SJSA1 (cell line): ENCODE measurements at places on chromosomes 13 and 19. TPM values are rescaled to one million over a fixed set of nuclear protein-coding genes. Genes with fewer than 3 reads are reported as not detected.

C19orf81 gene
- not detected in 2 replicates for total RNA-seq

UBAC2 gene
- total RNA-seq, result 130 and 134 TPM in 2 replicates

CDC42EP5 gene
- 1.2 and 8.8 TPM in 2 replicates for total RNA-seq

CCDC169 gene
- 1.4 and 5.0 TPM in 2 replicates for total RNA-seq

CCDC8 gene
- 12.5 and 18.6 TPM in 2 replicates for total RNA-seq

PCDH8 gene
- not detected in 2 replicates for total RNA-seq

GRCh38 chr19:11984986-11985385, 20.1 kb downstream of the ZNF763 start:
- no peak for DNase-seq

DNA sequence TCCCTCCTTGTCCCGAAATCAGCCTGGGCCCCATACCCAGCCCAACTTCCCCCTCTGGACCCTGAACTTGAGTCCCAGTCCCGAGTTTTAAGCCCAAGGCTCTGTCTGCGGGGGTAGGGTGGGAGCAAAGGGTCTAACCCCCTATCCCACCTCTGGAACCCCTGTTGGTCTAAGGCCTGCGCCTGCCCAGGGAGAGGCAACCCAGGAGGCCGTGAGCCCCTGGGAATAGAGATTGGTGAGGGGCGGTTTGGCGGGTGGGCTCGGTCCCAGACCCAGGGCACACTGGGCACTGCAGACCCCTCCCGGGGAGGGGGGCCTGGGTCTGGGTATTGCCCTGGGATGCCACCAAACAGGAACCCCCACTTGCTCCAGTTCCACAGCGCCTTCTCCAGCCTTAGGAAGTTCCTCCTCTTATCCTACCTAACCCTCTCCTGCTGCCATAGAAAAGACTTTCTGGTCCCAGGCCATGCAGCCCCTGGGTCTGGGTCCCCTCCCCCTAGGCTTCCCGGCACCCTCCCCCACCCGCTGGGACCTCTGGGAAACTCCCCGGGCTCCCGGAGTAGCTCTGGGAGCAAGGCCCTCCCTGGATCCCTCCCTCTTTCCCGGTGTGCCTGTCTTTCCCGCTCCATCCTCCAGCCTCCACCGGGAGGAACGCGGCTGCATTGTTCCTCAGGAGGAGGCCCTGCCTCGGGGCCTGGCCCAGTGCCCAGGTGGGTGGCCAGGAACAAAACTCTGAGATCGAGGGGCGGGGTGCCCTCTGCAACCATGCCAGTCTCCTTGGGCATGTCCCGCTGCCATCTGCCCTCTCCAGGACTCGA, 33.6 kb upstream of the NANOS3 start:
- peak; percentile 92 for DNase-seq

- peak; percentile 87 for DNase-seq
These were observed 48.9 kb downstream of the KLF2 start for GRCh38 chr19:16373532-16373931.

- DNase-seq, result no peak
These were observed 29.3 kb downstream of the STARD13 start for GRCh38 chr13:33256148-33256840.

GRCh38 chr13:73341748-73342147, 282.9 kb downstream of the KLF5 start:
- no peak for DNase-seq

- no peak for DNase-seq
These were observed 54.5 kb downstream of the NUFIP1 start for GRCh38 chr13:44934724-44935123.

GRCh38 chr19:4342314-4342614, 1.1 kb upstream of the MPND start:
- no peak for DNase-seq

DNA sequence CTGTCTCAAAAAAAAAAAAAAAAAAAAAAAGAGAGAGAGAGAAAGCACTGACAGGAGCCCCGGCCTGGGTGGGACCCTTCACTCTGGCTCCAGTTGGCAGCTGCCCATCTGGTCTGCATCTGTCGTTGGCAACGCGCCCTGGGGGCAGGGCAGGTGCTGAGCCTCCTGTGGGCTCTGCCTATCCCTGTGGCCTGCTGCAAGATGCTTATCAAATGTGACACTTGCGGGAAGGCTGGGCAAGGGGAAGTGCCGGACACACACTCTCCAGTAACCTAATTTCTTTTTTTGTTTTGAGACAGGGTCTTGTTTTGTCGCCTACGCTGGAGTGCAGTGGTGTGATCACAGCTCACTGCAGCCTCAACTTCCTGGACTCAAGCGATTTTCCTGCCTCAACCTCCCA, 10.7 kb upstream of the KPTN start:
- DNase-seq, result no peak

DNA sequence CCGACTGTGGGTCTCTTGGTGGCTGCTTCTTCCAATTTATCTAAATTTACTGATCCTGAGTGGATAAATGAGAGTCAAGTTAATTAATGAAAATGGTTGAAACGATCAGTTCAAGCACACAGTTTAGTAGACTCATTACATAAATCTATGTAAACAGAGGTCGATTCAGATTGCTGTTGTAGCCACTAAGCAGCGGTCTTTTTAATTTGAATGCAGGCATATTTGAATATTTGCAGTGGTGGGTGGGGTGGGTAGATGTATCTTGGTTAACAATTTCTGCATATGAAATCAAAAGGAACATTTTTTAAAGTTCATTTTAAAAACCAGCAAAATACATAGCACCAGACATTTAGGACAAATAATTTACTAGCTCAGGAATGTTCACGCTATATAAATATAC, 325.9 kb downstream of the KLF12 start:
- no peak for DNase-seq

- no peak for DNase-seq
These were observed 21.1 kb upstream of the FBXO27 start for GRCh38 chr19:39053276-39054090.

GRCh38 chr19:3350014-3350663, 16.2 kb upstream of the NFIC start:
- no peak for DNase-seq

DNA sequence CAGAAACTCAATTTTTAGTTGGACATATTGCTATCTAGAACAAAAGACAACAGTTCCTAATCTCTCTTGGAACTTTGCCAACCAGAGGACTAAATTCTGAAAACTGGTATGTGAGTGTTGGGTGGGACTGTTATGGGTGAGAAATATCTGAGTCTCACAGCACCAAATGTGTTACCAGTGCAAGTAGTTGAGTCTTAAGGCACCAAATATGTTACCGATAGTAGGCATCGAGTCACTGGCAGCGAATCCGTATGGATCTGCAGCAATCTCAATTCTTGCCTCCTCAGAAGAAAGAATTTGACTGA, 575.2 kb downstream of the DACH1 start:
- no peak for DNase-seq

DNA sequence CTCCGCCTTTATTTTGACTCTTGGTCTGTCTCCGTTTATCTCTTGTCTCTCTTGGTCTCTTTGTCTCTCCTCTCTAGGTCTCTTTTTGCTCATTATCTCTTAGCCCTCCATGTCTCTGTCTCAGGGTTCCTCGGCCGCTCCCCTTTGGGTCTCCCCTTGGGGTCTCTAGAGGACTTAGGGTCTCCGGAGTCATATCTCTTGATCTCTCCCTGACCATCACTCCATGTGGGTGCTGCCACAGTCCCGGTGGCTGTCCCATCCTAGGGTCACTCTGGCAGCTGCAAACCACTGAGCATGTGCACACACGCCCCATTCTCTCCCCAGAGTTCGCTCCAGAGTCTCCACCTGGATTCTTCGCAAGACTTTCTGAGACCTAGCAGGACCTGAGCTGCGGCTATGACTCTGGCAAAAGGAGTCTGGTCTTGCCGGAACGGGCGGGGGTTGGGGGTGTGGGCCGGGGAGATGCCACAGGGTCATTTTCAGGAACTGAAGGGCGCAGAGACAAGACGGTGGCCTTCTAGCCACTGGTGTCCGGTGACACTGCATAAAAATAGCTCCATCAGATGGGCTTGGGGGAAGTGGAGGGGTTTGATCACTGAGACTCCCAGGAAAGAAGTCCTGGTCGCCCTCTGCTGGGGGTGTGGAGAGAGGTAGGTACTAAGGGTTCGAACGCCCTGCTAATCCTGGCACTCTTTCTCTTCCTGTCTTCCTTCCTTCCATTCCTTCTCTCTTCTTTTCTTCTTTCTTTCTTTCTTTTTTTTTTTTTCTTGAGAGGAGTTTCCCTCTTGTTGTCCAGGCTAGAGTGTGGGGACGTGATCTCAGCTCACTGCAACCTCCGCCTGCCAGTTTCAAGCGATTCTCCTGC, 1.2 kb upstream of the KCNA7 start:
- no peak for DNase-seq
